SK-N-DZ (cell line): ENCODE measurements at places on chromosomes 5 and 9.
A peak's percentile ranks its signal among the peaks of the same experiment; 100 is the strongest.

- DNase-seq = no peak
Observed at GRCh38 chr5:37015795-37016666, 139.5 kb downstream of the NIPBL start.

GRCh38 chr9:127534931-127535330, 77.1 kb upstream of the STXBP1 start:
- no peak for DNase-seq

DNA sequence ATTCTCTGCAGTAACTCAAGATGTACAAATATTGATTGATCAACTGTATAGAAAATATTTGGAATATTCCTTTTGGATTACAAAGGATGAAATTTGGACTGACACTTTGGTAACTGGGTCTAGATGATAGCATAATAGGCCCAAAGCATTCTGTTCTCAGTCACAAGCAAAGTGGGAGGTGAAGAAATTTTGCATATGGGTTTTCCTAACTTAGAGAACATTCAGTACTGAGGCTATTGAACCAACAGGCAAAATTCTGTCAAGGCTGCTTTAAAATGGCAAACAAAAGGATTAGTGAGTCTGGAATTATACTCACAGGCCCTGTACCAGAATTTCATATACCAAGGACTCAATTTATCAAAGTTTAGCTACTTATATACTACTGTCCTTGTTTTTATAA, 1020.6 kb downstream of the TLE4 start:
- no peak for DNase-seq

DNA sequence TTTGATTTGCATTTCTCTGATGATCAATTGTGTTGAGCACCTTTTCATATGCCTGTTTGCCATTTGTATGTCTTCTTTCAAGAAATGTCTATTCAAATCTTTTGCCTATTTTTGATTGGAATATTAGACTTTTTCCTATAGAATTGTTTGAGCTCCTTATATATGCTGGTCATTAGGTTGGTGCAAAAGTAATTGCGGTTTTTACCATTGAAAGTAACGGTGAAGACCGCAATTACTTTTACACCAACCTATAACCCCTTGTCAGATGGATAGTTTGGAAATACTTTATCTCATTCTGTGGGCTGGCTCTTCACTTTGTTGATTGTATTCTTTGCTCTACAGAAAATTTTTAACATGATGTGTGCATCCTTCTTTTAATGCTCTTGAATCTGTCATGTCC, 113.2 kb upstream of the PRRC1 start:
- DNase-seq = no peak

- DNase-seq = no peak
Observed at GRCh38 chr5:8700222-8700621, 831.3 kb downstream of the MTRR start.

- DNase-seq = no peak
Observed at GRCh38 chr9:80934095-80934494, 755.3 kb downstream of the TLE1 start.

- no peak for DNase-seq
Observed at GRCh38 chr5:174980952-174981351, 256.6 kb downstream of the MSX2 start.

DNA sequence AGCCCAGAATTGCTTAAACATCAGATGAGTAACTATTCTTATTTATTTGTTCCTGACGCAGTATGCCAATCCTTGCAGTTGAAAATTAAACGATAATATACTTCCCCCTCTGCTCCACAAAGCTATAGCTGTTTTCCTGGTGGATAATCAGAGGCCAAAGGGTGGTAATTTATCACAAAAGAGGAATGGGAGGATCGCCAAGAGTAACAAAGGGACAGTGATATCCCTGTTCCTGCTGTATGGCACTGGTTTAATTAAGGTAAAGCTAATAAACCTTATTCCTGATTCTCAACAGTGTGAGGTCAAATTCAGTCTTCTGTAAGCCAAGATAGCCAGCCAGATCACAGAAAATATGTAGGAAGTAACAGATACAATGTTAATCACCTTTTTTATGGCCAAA, 33.4 kb upstream of the PTGER4 start:
- DNase-seq = no peak

GRCh38 chr9:126365780-126366179, 39.2 kb downstream of the MVB12B start:
- DNase-seq = no peak

DNA sequence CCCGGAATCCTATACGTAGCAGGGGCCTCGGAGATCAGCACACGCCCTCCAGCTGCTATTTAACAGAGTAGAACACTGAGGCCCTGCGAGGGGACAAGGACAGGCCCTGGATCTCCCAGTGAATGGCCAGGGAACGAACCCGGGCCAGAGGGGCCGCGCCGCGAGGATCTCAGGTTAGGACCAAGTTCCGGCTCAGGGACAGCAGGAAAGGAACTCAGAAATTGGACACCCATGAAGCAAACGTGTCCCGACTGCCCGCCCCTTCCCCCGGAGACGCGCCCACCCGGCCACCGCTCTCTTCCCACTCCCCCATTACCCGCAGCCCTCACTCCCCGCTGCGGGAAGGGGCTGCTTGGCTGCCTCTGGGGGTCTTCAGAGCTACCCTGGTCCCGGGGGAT, 1.0 kb upstream of the FOXE1 start:
- DNase-seq = no peak

GRCh38 chr5:142517840-142518239, 168.1 kb downstream of the FGF1 start:
- no peak for DNase-seq

DNA sequence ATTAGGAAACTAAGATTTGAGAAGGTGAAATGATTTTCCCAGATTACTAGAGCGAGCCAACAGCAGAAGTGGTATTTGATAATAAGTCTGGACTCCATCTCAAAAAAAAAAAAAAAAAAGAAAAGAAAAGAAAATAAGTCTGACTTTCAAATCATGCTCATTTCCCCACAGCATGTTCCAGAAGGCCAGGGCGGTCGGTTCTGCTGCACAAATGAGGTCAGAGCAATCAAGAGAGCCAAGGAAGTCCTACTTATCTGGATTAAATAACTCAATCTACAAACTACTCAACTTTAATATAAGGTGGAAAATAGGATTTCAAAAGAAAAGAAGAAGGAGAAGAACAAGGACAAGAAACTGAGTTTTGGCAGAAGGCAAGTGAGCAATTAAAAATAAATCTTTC, 130.4 kb upstream of the RASA1 start:
- no peak for DNase-seq

- DNase-seq = no peak
Observed at GRCh38 chr5:141692919-141693725, 11.1 kb upstream of the ARAP3 start.

GRCh38 chr5:107184066-107184465, 486.7 kb downstream of the EFNA5 start:
- no peak for DNase-seq

DNA sequence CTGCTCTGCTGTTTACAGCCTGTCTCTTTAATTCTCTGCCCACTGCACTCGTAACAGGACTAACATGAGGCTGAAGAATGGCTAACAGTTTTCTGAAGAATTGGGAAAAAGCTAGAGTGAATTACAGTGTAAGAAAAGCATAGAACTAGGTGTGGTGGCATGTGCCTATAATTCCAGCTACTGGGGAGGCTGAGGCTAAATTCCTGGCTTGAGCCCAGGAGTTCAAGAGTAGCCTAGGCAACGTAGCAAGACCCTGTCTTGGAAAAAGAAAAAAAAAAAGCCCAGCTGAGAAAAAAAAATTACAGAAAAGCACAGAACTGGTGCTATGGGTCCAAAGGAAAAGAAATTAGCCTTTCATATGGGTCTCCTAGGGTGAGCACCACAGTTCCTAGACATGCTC, 13.9 kb upstream of the UHRF2 start:
- DNase-seq = no peak

- no peak for DNase-seq
Observed at GRCh38 chr9:131432050-131432449, 38.2 kb downstream of the PRRC2B start.

DNA sequence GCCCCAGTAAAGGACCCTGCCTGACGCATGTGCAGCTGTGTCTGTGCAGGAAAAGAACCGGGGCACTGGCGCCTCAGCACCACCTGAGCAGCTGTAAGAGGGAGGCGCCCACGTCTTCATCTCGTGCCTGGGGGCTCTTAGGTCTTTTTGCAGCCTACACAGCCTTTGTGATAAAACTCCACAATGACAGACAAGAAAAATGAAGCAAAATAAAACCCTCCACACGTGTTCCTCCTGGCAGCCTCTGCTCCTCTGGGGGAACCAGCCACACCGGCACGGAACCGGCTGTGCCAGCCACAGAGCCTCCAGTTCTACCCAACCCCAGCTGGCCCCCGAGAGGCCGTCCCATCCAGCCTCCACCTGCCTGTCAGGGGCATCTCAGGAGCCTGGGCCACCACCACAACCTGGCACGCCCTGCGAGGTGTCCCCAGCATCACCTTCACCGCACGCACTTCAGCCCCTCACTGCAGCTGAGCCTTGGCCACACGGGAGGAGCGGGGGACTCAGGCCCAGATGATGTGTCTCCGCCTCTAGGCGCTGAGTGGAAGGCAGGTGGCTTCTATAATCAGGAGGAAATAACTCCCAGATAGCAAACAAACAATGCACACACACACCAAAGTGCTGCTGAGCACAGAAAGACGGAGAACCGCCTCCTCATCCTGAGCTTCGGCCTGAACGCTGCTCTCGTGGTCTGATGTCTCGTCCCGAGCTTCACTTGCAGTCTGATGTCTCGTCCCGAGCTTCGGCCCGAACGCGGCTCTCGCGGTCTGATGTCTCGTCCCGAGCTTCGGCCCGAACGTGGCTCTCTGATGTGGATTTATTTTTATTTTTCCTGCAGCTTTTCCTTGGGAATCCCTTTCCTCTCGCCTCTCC, 28.6 kb upstream of the NSMF start:
- DNase-seq = no peak

GRCh38 chr9:132146039-132146438, 15.8 kb upstream of the NTNG2 start:
- DNase-seq = no peak

DNA sequence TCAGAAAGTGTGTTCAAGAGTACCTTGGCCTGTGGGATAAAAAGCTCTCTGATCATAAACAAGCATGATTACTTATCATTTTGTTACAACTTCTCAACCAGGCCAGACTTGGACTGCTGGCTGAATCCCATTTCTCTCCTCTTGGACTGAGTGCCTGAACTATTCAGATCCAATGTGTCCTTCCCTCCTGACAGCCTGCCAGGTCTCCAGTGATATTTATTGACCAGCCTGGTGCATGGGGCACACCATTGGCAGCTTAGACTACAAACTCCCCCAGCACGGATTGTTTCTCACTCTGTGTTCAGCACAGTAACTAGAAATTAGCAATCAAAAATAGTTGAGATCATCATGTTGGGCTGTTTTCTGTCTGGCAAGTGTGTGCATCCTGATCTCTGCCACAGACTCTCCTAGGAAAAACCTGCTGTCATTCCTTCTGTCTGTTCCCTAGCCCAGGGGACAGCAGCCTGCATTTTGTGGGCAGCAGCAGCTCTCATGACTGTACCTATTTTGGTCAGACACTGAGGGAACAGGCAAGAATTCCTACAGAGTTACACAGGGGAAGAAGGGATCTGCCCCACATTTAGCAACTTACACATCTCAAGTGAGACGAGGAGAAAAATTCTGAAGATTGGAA, 348.1 kb downstream of the ADAMTS6 start:
- DNase-seq = no peak

GRCh38 chr9:450561-450960, 235.9 kb downstream of the DOCK8 start:
- no peak for DNase-seq

GRCh38 chr9:23790351-23791260, 35.4 kb downstream of the ELAVL2 start:
- DNase-seq = no peak

DNA sequence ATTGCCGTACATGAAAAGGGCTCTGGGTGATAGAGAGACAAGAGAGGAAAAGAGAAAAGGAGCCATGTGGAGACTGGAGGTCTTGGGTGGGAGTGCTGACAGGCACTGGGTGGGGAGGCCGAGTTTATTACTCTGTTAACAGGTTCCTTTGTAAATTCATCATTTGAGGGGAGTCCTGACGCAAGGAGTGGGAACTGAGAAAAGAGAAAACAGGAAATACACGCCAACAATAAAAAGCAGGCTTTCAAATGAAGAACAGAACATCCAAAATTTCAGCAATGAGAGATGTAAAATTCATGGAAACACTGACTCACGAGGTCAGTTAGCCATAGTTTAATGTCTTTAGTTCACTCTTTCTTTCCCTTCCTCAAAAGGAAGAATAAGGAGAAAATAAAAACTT, 342.8 kb downstream of the TMEM167A start:
- DNase-seq = no peak

- DNase-seq = no peak
Observed at GRCh38 chr5:61293873-61294272, 38.2 kb upstream of the ZSWIM6 start.

DNA sequence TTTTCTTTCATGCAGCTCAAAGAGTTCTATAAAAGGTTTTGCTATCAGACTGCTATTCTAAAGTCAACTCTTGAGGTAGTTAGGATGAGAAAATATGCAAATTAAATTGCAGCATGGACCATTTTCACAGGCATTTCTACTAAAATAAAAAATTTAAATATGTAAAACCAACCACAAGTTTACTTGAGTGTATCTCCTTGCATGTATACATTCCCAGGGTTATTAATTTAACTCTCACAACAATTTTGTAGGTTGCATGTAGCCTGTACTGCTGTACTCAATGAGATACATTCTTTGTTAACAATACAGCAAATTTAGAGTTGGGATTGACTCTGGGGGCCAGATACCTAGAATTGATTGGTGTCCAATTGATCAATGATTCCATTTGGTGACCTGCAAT, 265.8 kb downstream of the MED10 start:
- no peak for DNase-seq

- no peak for DNase-seq
Observed at GRCh38 chr9:124282442-124283227, 24.9 kb downstream of the NEK6 start.

GRCh38 chr5:122760236-122760635, 14.6 kb upstream of the SNX2 start:
- peak; percentile 39 for DNase-seq

DNA sequence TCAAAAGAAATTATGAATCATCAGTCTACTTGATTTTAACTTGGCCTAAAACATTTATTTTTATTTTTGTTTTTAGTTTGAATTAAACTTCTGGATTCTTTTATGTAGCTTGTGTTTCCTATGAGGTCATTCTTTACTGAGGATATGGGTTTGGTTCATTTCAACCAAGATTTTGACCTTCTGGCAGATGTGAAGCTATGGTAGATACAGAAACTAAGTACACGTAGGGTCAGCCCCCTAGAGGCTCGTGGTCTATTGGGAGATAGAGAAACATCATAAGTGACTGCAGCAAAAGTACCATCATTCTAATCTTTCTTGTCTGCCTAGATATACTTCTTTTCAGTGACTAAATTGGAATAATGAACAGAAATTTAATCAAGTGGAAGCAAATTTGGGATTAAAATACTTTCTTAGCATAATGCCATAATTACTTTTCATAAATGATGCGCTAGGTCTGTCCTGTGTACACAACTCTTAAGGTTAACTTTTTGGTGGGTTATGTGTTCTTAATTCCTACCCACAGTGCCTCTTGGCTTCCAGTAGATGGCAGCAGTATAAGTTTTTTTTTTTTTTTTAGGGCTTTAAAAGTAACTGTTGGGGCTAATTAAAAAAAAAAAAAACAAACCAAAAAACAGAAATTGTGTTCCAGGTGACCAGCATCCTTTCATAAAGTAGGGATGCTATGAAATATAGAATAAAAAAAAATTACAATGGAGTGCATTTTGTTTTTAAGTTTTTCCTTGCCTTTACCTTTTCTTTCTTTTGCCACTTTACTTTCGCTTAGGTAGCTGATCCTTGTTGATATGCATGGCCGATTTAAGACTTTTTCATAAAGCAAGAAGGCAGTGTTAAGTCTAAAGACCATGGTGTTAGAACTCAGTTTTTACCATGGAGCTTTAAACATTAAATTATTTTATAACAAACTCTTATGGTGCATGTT, 49.9 kb downstream of the LRRTM2 start:
- DNase-seq = peak; percentile 18
